ENCODE measurements at places on chromosomes 7 and 10.
A peak's percentile ranks its signal among the peaks of the same experiment; 100 is the strongest.

GRCh38 chr10:132062116-132062515 is 3.6 kb upstream of the JAKMIP3 start:
- no peak for DNase-seq

- no peak for DNase-seq
These were observed 154.9 kb downstream of the EVX1 start for GRCh38 chr7:27397503-27397902.

DNA sequence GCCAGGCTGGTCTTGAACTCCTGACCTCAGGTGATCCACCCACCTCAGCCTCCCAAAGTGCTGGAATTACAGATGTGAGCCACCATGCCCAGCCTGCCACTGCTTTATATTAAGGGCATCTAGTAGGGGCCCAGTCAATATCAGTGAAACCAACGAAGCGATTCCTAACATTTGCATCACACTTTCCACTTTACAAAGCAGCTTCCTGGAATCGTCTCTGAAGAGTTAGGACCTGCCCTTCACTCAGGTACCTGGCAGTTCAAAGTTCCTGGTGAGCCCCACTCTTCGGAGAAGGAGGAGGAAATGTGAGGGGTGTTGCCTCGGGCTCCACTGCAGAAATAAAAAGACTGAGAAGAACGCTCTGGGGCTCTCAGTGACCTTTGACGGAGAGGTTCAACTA is 31.1 kb upstream of the EZH2 start:
- no peak for DNase-seq

GRCh38 chr10:3137958-3138726 is 34.4 kb downstream of the PITRM1 start:
- no peak for DNase-seq

DNA sequence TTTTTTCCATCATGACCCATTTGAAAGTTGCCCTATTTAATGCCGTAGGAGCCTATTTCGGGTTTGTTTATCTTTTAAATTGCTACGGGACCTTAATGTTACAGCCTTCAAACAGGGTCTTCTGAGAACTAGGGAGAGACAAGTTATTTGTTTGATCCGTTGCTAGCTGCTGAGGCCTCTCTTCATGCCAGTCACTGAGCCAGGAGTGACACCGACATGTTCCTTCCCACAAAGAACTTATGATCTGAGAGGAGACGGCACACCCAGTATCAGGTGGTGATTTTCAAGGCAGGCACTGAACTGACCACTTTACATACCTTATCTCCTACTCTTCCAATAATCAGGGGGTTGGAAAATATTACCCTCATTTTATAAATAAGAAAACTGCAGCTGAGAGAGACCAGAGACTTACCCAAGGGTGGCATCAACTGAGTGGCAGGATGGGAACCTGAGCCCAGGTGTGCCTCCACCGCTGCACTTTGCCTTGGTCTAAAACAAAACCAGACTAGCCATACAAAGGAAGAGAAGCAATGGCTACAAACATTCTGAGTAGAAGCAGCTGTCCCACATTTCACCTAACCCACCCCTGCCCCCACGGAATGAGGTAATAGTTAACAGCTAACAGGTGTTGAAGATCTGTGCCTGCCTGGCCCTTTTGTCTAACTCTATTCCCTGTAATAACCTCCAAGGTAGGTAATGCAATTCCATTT is 40.5 kb downstream of the PPP1R3C start:
- peak; percentile 34 for DNase-seq

DNA sequence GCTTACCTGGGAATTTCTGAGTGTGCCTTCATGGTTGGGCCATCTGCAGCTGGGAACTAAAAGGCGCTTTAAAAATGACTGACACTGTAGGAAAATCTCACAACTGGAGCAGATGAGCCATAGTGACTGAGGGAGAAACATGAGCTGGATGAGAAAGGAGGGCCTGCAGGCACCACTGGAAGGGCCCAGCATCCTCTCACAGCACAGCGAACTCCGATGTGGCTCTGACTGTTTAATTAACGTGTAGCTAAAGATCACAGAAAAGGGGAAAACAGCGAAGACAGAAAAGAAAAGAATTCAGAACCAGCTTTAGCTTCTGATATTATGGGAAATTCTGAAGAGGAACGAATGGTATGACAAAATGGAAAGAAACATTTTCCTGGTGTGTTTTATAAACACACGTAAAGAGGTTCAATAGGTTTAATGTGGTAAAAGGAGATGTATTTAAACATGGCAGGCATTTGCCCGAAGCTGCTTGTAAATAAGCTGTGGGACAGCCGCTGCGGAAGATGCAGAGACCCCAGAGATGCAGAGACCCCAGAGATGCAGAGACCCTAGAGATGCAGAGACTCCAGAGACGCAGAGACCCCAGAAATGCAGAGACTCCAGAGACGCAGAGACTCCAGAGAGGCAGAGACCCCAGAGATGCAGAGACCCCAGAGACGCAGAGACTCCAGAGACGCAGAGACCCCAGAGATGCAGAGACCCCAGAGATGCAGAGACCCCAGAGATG is 534.3 kb downstream of the PTPRN2 start:
- no peak for DNase-seq

- no peak for DNase-seq
These were observed 18.9 kb downstream of the ZNF680 start for GRCh38 chr7:64544010-64544409.

Data from NCI-H1105 (cell line).